Activated T-cell treated with anti-CD3 and anti-CD28 coated beads, Interleukin-2, amount 50 U/mL, for 48 hours (primary cell): ENCODE measurements at places on chromosomes 16 and 17.
A peak's percentile ranks its signal among the peaks of the same experiment; 100 is the strongest.

GRCh38 chr16:9687737-9688319 lies 494.4 kb downstream of the GRIN2A start:
- DNase-seq = no peak

DNA sequence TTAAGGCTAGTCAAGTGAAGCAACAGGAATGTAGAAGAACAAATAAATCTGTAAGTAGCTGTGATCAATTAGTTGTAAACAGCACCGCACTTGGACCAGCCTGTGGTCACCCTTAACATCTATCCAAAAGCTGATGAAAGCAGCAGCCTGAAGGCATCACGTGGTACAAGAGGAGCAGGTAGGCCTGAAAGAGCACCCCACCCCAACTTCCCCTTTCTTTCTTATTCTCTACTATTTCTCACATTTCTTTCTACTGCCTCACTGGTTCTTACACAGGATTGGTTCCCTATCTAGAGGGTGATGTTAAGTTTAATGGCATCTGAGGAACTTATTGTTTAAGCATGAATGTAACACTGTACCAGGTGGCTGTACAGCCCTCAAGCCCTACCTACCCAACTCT lies 42.6 kb upstream of the CLEC18B start:
- DNase-seq = no peak

DNA sequence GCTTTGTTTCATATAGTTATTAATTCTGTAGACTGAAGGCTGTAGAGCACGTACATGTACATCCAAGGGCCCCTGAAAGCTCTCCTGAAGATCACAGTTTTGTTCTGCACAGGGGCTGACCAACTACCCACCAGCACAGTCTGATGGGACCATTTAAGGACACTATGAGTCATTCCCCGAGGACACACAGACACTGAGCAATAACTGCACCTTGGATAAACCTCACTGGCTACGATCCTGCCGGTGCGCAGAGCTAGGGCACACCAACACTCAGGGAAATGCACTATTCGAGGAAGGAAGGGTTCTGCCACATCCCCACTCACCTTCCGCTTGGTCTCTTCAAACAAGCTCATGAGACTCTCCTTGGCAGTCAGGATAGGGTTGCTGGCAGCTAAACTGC lies 20.3 kb downstream of the SMG6 start:
- DNase-seq = no peak

DNA sequence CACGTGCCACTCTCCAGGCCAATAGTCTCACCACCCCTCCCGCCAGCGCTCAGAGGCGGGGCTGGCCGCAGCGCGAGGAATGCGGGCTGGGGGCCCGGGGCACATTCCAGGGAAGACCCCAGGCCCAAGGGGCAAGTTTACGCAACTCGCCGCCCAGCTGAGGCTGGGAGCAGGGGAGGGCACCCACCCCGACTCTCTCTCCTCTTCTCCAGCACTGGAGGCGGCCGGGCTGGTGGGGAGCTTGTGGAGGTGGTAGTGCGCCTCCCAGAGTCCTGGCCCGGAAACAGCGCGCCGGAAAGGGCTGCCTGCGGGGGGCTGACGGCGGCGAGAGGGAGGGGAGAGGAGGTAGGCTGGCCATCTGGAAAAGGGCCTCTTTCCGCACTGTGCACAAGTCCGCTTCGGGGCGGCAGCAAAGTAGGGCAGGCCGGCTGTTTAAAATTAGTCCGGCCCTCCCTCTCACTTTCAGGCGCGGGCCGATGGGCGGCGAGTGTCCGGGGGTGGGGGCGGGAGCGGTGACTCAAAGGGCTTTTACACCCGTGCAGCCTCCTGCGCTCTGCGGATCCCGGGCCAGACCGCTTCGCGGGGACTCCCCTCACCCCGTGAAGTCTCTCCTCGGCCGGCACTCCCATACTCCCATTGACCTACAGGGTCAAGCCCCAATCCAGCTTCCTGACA lies 1.1 kb downstream of the FHOD1 start:
- peak; percentile 78 for DNase-seq

DNA sequence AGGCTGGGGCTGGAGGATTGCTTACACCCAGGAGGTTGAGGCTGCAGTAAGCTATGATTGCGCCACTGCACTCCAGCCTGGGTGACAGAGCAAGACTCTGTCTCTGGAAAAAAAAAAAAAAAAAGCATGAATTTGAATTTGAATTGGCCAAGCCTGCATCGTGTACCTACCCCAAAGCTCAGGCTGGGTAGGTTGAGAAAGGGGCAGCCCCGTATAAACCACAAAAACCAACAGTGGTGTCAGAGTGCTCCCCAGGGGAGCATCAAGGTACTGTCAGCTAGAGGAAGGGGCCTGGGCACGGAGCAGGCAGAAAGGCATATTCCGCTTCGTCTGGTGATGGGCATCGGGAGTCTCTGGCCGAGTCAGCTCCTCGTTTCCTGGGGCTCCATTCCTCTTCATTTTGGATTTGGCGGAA lies 40.9 kb downstream of the RAP1GAP2 start:
- peak; percentile 62 for DNase-seq

- no peak for DNase-seq
Observed at GRCh38 chr17:57877803-57878377, 28.0 kb upstream of the MRPS23 start.

DNA sequence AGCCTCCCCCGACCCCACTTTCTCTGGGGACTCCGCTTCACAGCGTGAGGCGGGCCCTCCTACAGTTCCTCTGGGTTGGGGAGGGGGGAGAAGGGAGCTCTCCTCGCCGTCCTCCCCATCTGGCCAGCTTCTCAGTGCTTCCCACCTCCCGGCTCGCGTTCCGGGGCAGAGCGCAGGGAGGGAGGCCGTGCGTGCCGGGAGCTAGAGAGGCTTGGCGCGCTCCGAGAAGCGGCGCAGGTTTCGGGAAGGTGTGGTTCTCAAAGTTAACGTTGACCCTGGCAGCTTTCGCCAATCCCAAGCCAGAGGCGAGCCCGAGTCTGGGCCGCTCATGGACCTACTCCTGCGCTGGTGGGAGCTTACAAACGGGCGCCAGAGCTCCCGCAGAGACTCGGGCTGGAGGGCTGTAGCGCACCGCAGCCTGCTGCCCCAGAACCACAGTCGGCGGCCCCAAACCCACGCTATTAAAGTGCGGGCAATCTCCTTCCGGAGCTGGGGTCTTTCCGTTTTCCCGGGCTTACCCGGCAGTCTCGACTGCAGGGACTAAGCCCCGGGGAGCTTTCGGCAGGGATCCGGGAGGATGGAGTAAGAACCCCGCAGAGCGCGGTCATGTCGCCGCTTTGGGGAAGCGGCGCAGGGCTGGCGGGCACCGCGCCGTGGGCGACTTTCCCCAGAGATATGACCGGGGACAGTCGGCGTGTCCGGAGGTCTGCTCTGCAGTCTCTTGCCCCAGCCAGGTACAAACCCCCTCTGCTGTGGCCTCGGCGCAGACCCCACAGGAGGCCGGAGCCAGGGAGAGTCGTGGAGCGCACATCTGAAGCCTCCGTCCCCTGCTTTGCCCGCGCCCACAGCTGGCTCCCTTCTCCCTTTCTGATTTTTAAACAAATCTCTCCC lies 787 bp downstream of the CDH11 start:
- no peak for DNase-seq

- DNase-seq = no peak
Observed at GRCh38 chr17:45700171-45701090, 83.7 kb upstream of the CRHR1 start.

GRCh38 chr16:31476303-31477219 lies 4.6 kb downstream of the TGFB1I1 start:
- DNase-seq = peak; percentile 90

DNA sequence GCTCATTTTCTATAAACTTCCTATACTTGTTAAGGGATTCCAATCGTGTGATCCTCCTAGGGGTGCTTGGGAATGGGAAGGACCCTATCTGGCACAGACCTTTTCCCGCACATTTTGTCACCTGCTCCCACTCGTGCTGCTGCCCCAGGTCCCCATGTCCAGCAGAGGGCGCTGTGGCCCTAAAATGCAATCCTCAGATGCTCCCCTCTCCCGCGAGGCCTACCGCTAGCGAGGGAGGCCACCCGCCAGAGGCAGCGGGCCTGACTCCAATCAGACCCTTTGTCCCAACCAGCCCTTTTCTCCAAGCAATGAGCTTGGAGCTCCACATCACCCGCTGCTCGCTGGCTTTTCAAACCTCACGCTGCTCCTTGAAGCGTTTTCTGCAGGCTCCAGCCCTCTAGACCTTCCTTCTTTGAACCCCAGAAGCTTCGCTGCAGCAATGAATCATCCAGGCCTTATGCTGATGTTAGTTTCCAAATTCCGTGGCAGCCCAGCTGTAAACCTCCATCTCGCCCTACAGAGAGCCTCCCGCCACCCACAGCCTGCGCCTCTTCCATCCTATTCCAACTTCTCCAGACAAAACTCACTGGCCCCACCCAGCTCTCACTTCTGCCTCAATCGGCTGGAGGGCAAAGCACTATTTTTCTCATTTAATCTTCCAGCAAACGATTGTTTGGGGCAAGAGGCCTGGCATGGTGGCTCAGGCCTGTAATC lies 23.6 kb upstream of the FZD2 start:
- DNase-seq = peak; percentile 92

GRCh38 chr16:76386784-76387183 lies 109.6 kb downstream of the CNTNAP4 start:
- DNase-seq = no peak

DNA sequence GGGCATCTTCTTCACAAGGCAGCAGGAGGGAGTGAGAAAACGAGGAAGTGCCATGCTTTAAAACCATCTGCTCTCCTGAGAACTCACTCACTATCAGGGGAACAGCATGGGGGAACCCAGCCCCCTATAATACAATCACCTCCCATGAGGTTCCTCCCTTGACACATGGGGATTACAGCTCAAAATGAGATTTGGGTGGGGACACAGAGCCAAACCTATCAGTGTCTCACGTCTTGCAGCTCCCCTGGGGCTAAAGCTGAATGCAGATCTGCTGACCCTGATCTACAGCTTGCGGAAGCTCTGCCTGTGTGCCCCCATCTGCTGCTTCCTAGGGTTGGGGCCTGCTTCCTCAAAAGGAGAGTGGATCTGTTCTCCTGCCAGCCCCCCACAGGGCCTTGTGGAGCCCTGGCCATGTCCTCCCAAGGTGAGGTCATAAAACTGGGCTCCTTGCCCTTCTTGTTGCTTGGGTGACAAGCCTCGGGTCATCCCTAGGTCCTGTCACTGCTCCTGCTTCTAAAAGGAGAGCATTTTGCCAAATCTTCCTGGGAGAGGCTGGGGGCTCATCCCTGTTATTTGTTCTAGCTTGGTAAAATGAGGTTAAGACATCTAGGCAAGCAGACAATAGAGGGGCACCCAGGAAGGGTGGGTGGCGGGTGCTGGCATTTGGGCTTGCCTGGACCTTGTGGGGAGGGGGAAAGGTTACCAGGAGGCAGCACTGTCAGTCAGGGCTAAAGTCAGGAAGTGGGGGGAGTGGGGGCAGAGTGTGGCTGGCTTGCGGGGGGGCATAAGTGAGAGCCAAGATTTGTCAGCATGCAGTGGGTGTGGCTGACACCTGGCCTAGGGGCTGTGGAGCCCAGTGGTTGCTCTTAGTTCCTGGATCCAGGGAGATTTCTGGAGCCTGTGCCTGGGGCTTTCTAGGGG lies 16.0 kb downstream of the KRT33A start:
- no peak for DNase-seq

- DNase-seq = peak; percentile 45
Observed at GRCh38 chr16:495127-495748, 32.3 kb upstream of the CAPN15 start.

DNA sequence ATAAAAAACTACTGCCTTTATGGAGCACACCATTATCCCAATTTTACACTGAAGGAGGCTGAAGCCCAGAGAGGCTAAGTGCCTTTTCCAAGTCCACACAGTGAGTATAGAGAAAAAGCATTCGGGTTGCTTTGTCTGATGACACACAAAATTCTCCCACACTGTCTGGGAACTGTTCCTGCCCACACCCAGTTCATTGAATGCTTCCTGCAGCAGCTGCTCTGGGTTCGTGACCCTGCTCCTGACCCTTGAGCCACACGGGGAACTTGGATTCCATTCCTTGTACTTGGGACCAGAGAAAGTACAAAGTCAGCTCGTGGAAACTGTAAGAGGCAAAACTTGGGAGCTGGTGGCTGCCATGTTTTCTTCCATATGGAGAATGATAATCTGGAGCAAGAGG lies 57.9 kb downstream of the AKAP1 start:
- DNase-seq = no peak

DNA sequence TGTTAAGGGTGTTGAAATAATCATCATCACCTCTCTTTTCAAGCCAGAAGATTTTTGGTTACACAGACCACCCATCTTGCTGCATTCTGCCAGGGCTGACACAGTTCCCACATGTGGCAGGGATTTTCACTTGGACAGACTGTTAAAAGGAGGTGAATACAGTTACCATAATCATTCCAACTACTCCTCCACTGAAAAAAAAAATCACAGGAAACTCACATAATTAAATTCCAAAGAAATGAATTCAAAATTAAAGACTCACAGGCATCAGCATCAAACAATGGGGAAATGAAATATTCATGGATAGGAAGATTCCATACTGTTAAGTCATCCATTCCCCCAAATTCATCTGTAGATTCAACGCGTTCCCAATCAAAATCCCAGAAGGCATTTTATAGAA lies 209.4 kb downstream of the MRTFB start:
- DNase-seq = no peak

GRCh38 chr16:81707411-81708265 lies 71.5 kb upstream of the PLCG2 start:
- no peak for DNase-seq

GRCh38 chr16:526181-527014 lies 1.1 kb upstream of the CAPN15 start:
- DNase-seq = peak; percentile 68

- DNase-seq = no peak
Observed at GRCh38 chr17:71631483-71631882, 489.3 kb upstream of the SOX9 start.

DNA sequence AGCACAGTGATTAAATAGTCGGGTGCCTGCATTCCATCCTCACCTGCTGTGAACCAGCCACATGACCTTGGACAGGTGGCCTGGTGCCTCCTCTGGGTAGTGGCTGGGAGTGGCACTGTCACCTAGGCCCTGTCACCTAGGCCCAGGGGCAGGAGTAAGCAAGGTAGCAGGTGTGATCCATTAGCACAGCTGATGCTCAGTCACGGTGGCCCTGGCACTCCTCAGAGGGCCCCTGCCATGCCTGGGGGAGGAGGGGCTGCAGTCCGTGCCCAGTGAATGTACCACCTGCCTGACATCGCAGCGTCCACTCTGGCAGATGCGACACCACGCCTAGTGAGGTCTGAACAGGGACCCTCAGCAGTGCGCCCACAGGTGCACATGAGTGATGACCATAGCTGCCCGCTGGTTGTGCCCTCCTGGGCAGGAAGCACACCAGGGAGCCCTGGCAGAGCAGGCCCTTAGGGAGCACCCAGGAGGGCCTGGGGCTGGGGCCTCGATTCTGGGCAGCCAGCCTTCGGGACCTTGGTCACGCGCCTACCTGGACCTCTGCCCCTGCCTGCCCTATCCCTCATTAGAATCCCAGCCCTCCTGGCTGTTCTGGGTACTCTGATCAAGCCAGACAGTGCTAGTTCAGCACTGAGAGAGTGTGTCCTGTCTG lies 33.1 kb upstream of the CRISPLD2 start:
- no peak for DNase-seq

- DNase-seq = peak; percentile 66
Observed at GRCh38 chr17:60435244-60436167, 13.2 kb downstream of the CHCT1 start.
